ENCODE measurements at places on chromosomes 7 and 10.

GRCh38 chr7:64544010-64544409, 18.9 kb downstream of the ZNF680 start:
- no peak for DNase-seq

- no peak for DNase-seq
Observed at GRCh38 chr7:24036033-24036412, 248.0 kb upstream of the NPY start.

DNA sequence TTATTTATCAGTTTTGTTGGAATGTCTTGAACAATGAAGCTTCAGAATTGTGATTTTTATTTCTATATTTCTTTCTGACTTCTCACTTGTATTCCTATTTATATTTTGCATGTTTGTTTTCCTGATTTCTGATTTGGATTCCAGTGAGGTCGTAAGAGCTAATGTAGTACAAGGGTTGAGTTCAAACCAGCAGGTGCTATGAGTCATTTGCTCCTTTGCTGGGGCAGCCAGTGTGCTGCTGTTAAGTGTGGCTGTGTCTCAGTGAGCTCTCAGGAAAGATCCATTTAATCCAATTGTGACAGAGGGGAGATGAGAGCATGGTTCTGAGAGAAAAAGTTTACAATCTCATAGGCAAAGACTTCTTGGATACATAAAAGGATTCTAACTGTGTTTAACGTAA, 48.6 kb downstream of the MCU start:
- no peak for DNase-seq

GRCh38 chr7:147670759-147671158, 919.8 kb upstream of the C7orf33 start:
- DNase-seq: no peak

- no peak for DNase-seq
Observed at GRCh38 chr10:69279110-69279509, 814 bp downstream of the HK1 start.

DNA sequence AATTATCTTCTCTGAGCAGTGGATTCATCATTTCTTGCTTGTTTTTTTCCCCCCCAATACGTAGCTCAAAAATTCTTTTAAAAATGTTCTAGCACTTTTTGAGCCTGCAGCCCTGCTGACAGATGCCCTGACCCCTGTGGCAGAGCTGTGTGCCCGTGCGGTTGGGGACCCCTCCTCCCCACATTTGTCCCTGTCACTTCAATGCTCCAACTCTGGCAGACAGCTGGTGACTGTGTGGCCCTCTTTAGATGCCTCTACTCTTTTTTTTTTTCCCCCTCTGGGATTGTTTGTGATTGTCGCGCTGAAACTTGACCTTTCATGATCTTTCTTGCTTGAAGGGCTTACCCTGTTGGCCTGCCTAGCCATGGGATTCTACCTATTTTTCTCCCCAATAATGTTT, 214.1 kb downstream of the TMEM178B start:
- no peak for DNase-seq

- no peak for DNase-seq
Observed at GRCh38 chr10:68938117-68938516, 17.9 kb upstream of the DDX21 start.

- DNase-seq: no peak
Observed at GRCh38 chr7:49974035-49974434, 119.0 kb downstream of the ZPBP start.

DNA sequence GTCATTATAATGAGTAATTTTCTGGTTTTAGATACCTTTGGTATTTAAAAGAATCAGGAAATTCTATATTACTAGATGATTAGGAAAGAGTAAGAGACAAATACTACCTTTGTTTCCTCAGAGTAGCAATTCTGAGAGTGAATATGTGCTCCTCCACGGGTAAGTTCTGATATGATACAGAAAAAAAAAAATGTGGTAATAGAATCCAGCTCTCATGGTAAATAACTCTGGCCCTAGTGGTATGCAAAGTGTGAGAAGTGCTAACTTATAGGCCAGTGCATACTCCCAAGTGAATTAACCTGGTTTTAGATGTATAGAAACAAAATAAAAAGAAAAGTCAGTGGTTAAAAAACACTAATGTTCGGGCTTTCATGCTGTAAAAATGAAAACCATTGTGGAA, 512.6 kb upstream of the SEMA3D start:
- no peak for DNase-seq

- no peak for DNase-seq
Observed at GRCh38 chr7:124723012-124723411, 42.6 kb downstream of the GPR37 start.

DNA sequence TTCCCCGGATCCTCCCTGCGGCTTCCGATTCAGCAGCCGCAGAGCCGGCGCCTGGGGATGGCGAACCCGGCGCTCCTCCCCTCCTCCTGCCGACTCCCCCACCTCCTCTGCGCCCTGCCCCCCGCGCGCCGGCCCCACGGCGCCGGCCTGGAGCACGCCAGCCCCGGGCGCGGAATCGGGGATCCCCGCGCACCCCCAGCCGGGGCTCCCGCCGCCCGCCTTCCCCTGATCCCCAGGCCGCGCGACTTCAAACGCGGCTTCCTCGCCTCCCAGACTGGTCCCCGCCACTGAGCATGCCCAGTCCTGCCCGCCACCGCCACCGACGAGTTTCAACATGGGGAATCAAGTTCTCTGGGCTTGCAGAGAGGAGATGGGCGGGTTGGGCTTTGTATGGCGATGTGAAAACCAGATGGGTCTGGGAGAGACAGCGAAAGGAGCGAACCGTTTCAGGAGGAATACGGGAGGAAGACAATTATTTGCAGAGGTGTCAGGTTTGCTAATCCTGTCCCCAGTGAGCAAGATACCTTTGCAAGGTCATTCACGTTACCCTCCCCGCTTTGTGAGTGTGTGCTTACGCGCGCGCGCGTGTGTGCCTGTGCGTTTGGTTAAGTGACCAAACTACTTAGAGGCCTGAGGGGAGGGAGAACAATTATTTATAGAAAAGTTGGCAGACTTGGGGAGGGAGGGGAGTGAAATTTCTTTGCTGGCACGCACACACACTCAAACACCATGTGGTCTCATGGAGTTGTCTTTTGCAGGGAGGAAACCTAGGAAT, at the start of gene PANK1:
TSS of gene PANK1 (minus strand) at position 276 of the 775 bp plus-strand sequence. CDS start 351 bp downstream, outside the sequence.
- DNase-seq: peak; percentile 70

DNA sequence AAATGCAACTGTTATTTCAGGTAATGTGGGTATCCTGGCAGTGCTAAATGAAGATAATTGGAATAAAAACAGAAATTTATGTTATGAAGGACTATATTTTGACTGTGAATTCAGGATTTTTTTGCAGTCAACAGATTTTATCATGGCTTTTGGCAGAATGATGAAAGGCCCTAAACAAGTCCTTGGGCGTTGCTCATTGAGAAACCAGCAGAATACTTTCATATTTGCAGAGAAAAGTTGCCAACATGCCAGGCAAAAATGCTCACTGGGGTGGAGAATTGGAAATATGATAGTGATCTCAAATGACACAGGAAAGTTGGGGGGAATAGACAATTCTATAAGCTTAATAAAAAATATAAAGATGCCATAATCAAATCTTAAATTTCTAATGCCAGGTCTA, 121.1 kb downstream of the GPR85 start:
- no peak for DNase-seq

GRCh38 chr10:5944389-5945189, 32.8 kb downstream of the IL15RA start:
- DNase-seq: no peak

- DNase-seq: no peak
Observed at GRCh38 chr7:768881-769504, 41.9 kb upstream of the PRKAR1B start.

GRCh38 chr10:8462565-8462964, 408.1 kb downstream of the GATA3 start:
- no peak for DNase-seq

GRCh38 chr7:101954499-101954898, 137.1 kb downstream of the CUX1 start:
- no peak for DNase-seq

GRCh38 chr7:13179011-13179582, 491.7 kb downstream of the ARL4A start:
- no peak for DNase-seq

GRCh38 chr10:96205580-96205979, 65.8 kb downstream of the BLNK start:
- no peak for DNase-seq

DNA sequence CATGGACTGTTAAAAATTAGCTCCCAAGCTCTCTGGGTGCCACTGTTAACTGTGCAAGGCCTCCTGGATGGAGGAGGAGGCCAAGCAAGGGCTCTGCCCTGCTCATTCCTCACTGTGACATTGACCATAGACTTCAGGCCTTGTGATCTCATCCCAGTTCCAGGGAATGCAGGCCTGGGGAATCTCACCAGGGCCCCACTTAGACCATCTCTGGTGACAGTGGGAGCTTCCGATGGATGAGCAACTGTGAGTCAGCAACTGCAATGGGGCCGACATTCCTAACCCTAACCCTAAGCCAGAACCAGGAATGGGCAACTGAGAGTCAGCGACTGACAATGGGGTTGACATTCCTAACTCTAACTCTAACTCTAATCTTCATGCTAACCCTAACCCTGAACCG, 50.4 kb upstream of the MSMB start:
- no peak for DNase-seq

DNA sequence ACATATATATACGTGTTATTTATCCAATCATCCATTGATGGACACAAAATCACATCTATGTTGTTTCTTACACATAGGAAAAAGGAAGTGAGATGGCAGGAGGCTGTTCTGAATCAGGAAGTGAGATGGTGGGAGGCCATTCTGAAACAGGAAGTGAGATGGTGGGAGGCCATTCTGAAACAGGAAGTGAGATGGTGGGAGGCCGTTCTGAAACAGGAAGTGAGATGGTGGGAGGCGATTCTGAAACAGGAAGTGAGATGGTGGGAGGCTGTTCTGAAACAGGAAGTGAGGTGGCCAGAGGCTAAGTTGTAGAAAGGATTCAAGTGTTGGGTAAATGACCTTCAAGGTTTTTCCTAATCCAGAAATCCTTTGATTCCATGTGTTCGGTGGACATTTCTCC, 921.5 kb downstream of the TYW1 start:
- DNase-seq: peak; percentile 0

DNA sequence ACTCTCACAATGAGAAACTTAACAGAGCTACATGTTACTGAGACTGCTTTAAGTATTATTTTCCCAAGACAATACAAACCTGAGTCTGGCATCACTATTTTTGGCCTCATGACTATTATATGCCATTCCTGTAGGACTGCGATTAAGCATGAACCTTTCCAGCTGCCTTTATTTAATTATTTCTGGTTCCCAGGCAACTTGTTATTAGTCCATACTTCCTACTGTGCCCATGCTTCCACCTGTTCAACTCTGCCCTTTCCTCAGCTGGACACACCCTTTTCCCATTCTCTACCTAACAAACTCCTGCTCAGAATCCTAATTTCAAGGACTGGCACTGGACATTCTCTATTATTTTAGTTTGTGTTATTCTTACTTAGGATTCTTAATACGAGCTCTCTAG, 8.1 kb upstream of the CROT start:
- no peak for DNase-seq

GRCh38 chr7:139453673-139454321, 29.7 kb downstream of the KLRG2 start:
- DNase-seq: no peak

DNA sequence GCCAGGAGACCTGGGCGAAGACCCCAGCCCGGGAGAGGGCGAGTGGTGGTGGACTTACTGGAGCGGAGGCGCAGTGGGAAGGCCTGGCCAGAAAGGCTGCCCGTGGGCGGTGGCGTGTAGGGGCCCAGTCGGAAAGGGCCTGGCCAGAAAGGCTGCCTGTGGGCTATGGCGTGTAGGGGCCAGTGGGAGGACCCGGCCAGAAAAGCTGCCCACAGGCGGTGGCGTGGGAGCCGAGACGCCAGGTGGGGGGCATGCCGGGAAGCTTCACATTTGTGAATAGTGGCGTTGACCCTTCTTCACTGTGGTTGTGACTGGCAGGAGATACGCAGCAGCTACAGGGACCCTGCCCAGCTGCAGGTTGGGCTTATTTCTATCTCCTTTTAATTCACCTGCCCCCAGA, 72.9 kb downstream of the DYNC2I1 start:
- no peak for DNase-seq
